ENCODE measurements at places on chromosomes 4 and X.

GRCh38 chrX:45602151-45602550, 401.5 kb upstream of the DIPK2B start:
- DNase-seq: no peak

DNA sequence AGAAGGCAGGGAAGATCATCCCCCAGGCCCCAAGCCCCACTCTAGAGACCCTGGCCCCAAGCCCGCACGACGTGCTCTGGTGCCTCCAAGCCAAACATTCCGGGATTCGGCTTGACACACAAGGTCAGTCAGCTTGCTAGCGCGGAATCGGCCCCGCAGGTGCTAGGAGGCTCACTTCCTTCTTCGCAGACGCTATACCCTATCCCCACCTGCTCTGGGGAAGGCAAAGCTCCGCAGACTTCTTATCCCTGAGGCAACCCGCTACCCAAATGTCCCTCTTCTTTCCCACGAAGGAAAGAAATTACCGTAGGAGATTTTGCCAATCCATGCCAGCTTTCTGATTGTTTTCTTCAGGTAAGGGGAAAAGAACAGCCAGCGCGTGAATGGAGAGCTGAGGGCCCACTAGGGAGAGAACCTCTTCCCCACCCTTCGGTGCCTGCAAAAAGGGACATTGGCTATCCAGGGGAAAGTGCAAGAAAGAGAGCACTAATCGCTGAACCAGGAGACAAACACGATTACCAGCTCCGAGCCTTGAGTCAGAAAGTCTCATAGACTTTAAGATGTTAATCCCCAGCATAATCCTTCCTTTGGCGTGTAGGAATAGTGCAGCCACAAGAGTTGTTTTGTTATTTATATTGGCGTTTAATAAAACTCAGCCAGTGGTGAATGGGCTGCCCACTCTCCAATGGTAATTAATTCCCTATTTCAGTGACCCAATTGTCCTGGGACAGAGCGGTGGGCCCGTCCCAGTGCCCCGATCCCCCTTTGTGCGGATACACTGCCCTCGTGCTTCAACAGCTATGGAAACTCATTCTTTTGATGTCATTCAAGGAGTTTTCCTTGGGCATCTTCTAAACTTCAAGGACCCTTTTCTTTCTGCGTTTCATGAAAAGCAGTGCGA, 5.4 kb upstream of the NEUROG2 start:
- DNase-seq: no peak

DNA sequence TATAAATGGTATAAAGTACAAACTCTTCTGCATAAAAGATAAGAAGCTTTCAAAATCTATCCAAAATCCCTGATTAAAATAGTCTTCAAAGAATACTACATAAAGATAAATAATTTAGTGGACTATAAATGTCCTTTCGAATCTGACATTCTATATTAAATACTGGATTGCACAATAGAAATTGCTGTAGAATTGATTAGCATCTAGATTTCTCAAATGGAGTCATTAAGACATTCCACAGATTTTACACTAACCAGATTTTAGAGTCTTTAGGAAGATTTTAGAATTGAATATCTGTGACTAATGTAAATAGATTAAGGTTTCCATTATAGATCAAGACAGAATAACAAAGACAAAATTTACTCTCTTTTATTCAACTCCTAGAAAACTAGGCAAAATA, 663.9 kb downstream of the STPG2 start:
- DNase-seq: no peak

DNA sequence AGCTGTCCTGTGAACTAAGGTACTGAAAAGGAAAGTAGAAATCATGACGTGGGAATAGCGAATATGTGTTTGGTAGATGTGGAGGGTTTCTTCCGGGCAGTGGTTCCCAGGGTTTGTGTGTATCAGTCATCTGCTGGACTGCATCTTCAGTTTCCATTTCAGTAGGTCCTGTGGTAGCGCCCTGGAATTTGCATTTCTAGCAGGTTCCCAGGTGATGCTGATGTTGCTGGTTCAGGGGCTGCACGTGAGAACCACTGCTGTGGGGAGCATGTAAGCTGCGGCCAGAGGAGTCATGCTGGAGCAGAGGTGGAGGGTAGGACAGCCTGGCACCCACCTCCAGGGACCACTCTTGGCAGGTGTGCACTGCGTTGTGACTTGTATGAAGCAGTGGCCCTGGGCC, 47.1 kb downstream of the ARHGAP10 start:
- no peak for DNase-seq

- DNase-seq: no peak
Measured at GRCh38 chrX:132063862-132064261, 40.8 kb downstream of the STK26 start.

GRCh38 chrX:15998350-15998749, 125.0 kb upstream of the GRPR start:
- no peak for DNase-seq

DNA sequence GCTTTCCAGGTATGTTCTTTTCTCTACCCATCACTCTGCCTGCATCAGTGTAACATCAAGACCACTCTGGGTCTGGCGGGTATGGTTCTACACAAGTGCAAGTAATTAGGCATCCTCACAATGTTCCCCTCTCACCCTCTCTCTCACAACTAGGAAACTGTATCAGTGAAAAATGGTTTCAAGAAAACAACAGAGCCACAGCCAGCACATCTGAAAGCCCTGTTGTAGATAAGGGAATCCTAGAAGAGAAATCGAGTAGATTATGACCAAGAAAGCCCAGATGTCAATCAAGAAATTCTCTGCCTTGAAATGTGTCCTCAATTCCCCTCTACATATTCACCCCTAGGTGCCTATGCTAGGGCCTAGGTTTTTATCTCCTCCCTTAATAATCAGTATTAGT, 281.3 kb upstream of the ANKRD50 start:
- DNase-seq: no peak

All from activated CD4-positive, alpha-beta T cell treated with anti-CD3 and anti-CD28 coated beads, Interleukin-2, Interleukin-6, amounts not matched to agents 100 ng/mL and 50 ng/mL, durations not matched to agents 16 hours and 8 hours (primary cell).